ENCODE measurements at places on chromosomes 3 and 15.

DNA sequence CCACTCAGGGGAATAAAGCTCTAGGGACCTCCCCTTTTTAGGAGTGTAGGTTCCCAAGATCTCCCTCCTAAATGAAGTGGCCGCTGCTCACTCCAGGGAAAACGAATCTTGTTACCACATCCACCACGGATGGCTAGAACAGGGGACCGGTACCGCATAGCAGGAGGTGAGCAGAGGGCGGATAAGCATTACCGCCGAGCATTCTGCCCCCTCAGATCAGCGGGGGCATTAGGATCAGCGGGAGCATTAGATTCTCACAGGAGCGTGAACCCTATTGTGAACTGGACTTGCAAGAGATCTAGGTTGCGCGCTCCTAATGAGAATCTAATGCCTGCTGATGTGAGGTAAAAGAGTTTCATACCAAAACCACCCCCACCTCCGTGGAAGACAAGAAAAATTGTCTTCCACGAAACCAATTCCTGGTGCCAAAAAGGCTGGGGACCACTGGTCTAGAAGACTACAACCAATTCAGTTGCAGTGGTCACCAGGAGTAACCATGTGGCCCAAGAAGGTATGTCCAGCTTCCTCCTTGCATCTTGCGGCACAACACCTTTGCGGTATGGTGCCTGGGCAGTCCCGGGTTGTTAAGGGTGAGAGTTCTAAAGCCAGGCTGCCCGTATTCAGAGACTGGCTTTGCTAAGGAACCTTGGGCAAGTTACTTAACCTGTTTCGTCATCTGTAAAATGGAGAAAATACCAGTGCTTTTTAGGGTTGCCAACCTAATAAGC is 1.1 kb upstream of the SS18L2 start:
- no peak for DNase-seq

DNA sequence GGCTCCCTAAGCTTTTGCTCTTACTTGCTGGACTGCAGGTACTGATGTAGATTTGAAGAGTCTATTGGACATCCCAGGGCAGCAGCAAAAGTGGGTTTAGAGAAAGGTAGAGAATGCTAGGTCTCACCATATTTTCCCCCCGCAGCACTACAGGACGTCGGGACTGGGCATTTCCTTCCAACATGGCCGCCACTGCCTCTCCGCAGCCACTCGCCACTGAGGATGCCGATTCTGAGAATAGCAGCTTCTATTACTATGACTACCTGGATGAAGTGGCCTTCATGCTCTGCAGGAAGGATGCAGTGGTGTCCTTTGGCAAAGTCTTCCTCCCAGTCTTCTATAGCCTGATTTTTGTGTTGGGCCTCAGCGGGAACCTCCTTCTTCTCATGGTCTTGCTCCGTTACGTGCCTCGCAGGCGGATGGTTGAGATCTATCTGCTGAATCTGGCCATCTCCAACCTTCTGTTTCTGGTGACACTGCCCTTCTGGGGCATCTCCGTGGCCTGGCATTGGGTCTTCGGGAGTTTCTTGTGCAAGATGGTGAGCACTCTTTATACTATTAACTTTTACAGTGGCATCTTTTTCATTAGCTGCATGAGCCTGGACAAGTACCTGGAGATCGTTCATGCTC is 11.2 kb downstream of the CYP8B1 start:
- no peak for DNase-seq

GRCh38 chr3:71903936-71904335 is 119.0 kb upstream of the PROK2 start:
- DNase-seq, result no peak

GRCh38 chr3:126106336-126107202 is 22.6 kb upstream of the SLC41A3 start:
- DNase-seq, result no peak
